SK-N-SH (cell line): ENCODE measurements at places on chromosomes 4 and X. TPM values are rescaled to one million over a fixed set of nuclear protein-coding genes. Genes with fewer than 3 reads are reported as not detected.

Gene DMRTC1
- polyA plus RNA-seq = not detected in 2 replicates

DNA sequence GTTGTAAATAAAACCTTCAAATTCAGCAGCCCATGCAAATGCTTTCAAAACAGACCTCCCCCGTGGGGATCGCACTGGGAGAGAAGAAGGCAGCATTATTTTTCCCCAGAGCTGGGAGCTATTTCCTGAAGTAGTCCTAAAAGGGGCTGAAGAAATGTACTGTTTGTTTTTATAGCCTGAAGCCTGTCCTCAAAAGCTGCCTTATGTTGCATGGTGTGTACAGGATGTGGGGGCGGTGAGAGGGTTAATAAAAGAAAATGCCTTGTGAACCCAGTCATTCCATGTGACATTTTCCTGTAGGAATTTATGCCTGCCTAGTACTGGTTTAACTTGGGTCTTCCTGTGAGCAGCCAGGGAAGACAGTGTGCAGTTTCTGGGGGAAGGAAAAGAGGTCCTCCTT is 144.1 kb downstream of the SOWAHB start:
- no peak for DNase-seq

- DNase-seq = no peak
Measured at GRCh38 chrX:32867781-32868523, 343.4 kb downstream of the DMD start.

DNA sequence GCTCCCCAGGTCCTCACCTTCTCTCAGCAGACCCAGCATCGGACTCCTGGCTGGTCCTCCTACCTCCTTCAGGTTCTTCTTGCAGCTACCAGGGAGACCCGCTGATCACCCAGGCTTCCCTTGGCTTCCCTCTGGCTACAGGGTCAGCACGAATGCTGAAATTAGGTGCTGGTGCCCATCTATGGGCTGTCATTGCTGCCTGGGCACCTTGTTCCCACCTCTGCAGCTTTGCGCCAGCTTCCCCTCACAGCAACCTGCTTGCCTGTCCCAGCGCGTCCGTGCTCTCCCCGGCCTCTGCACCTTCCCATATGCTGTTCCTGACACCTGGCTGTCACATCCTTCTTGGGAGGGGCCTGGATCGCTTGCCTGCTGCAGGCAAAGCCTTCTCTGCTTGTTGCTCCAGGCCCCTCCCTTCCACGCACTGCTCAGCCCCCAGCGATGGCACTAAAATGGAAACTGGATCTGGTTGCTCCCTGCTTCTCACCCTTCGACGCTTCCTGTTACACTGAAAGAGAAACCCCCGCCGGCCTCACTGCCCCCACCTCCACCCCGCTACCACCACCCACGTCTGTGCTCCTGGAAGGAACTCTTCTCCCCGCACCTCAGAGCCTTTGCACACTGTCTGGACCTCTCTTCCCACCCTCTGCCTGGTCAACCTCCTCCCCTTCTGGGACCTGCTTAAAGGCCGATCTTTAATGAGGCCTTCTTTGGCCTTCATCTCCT is 22.2 kb downstream of the C4orf50 start:
- no peak for DNase-seq

- no peak for DNase-seq
Measured at GRCh38 chr4:79267671-79268070, 58.2 kb downstream of the NAA11 start.

Gene MGARP
- 20.3 and 22.9 TPM in 2 replicates for polyA plus RNA-seq

DNA sequence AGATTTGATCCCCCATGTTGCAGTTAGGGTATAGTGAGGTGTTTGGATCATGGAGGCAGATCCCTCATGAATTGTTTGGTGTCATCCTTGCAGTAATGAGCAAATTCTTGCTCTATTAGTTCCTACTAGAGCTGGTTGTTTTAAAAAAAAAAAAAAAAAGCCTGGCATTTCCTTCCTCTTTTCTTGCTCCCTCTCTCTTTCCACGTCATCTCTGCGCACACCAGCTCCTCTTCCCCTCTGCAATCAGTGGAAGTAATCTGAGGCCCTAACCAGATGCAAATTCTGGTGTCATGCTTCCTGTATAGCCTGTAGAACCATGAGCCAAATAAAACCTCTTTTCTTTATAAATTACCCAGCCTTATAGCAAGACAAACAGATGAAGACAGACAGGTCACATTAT is 24.5 kb downstream of the WDR17 start:
- DNase-seq = no peak

Gene GYPA
- not detected in 2 replicates for polyA plus RNA-seq
